NCI-H1694 treated with DMSO at 0.1 percent for 48 hours (cell line): ENCODE measurements at places on chromosomes 7 and 10.

GRCh38 chr10:131354380-131354779, 42.9 kb upstream of the TCERG1L start:
- DNase-seq = no peak

GRCh38 chr10:76197293-76197692, 765.9 kb downstream of the LRMDA start:
- DNase-seq = no peak

DNA sequence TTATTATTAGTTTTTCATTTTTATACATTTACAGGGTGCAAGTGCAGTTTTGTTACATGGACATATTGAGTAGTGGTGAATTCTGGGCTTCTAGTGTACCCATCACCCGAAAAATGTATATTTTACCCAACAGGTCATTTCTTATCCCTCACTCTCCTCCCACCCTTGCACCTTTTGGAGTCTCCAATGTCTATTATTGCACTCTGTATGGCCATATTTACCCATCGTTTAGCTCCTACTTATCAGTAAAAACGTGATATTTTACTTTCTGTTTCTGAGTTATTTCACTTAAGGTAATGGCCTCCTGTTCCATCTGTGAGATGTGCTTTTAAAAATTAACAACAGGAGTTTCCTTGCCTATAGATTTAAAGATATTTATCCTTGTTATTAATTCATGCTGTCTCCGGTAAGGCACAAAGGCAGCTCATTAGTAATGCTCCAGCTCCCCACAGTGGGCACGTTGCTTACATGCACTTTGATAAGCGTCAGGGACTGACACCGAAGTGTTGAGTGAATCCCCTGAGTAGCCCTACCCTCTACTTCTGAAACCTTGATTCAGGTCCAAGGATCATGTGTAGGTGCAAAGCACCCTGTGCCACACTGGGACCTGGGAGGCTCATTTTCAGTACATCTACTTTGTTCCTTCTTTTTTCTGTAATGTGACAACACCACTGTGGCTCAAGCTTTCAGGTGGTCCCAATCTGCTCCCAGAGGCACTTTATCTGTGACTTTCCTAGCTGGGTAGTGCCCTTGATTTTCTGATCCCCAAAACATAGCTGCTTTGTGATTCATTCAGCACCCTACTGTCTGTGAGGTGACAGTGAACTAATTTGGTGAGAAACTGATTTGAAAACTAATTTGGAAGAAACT, 27.3 kb downstream of the HYAL4 start:
- peak; percentile 23 for DNase-seq

GRCh38 chr7:32259931-32260596, 189.9 kb upstream of the PDE1C start:
- no peak for DNase-seq

- no peak for DNase-seq
These were observed 54.6 kb downstream of the CREB5 start for GRCh38 chr7:28466885-28467284.

DNA sequence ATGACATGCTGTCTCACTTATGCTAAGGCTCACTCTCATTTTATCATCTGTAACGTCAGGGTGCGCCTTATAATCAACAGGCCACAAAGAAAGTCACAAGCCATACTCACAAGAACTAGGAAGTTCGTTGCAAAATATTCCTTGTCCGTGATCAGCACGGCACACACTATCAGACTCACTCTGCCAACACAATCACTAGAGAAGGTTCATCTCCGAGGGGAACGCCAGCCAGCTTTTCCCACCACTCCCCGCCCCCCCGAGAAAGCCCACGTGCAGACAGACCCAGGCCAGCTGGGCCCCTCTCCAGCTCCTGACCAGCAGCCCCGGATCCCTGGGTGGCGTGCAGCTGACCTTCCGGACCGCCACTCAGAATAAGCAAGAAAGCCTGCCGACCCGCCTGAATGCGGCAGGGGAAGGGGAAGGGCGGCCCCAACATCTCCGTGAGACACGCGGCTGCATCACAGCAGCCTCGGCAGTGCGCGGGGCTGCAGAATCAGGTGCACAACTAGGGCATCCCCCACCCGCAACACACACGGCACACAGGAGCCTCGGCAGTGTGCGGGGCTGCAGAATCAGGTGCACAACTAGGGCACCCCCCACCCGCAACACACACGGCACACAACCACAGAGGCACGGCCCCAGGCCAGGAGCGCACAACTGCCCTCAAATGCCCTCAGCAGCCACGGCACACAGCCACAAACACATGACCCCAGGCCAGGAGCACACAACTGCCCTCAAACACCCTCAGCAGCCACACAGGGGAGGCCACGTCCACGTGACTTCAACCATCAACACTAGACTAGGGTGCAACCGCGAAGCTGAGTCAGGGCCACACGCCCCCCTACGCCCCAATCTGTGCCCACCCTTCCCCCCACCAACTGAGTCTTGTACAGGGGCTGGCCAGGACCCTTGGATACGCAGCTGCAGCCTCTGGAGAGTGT, 2.5 kb upstream of the GPR146 start:
- DNase-seq = no peak

DNA sequence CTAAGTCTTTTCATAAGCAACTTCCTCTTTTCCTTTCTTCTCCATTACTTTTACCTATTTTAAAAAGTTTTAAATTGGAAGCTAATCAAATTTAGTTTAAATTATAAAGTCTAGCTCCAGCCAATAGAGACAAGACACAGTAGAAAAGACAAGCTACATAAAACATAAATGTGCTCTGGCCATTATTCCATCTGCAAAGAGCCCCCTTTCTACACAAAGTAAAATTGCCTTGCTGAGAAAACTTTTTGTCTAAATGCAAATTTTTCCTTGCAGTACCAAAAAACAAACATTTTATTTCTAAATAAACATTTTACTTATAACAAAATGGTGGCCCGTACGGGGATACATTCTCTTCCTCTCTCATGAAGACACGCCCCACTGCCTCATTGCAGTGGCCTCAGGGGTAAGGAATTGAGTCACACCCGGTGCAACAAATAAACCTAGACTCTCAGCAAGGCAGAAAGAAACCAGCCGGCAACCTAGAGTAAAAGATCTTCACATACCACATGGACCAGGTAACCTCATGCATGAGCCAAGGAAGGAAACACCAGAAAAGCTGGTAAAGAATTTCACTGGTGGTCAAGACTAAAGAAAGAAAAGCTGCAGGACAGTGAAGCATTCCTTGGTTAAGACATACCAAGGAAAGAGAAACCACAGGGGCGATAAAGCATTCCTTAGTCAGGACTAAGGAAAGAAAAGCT, 71.6 kb upstream of the ZNF746 start:
- no peak for DNase-seq

- no peak for DNase-seq
These were observed 40.6 kb upstream of the TMEM168 start for GRCh38 chr7:112830769-112831168.

DNA sequence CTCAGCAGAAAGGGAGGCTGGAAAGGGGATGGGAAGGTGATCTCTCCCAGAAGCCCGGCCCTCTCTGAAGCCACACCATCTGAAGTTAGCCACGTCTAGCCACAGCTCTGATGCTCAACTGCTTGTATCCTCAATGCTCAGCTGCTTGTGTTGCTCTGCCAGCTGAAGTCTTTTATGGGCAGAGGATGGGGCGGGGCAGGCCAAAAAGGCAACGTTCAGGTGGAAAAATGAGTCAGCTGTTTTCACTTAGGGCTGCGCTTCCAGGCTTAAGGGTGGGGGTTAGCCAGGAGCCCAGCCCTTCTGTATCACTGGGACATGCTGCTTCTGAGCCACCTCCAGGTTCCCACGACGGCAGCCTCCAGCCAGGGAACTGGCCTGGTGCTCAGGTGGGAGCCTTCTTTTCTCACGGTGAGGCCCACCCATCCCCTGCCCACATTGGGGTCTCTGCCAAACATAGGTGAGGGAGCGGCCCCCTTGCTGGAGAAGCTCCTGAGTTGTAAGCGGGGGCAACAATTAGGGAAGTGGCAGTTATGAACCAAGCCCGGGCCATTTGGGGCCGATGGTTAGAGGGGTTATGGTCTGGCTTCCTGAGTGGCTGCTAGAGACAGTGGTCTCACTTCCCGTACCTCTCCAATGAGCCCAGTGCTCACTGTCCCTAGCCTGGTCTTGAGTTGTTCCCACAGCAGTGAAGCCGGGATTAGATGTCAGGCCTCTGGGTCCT, 44.9 kb upstream of the CNPY1 start:
- no peak for DNase-seq

- no peak for DNase-seq
These were observed 8.4 kb downstream of the ZNF862 start for GRCh38 chr7:149846436-149847046.
